Activated T-cell treated with anti-CD3 and anti-CD28 coated beads for 48 hours (primary cell): ENCODE measurements at places on chromosomes 2 and 18.

- no peak for DNase-seq
These were observed 57.8 kb upstream of the CCDC141 start for GRCh38 chr2:179107737-179108136.

DNA sequence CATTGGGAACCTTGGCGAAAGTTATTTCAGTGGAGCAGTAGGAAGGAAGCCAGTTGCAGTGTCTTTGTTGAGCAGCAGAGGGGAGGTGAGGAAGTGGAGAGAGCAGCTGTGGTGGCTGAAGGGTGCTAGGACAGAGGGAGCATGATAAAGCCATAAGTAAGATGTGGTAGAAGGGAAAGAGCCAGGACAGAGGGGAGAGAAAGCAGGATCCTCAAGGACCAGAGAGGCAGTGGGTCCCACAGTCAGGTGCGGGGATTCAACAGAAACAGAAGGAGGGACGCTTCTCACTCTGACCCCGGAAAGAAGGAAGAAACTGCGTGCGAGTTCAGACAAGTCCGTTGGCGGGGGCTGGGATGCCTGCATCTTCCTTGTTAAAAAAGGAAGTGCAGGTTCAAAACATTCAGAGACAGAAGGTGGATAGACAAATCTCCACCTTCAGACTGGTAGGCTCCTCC, at the start of gene CXCR2:
Gene CXCR2, plus strand, starts transcription at position 403 of the 455 bp plus-strand sequence. CDS start 8,774 bp downstream, outside the sequence.
- no peak for DNase-seq

- DNase-seq, result no peak
These were observed 23.7 kb upstream of the ROCK2 start for GRCh38 chr2:11368059-11368572.

GRCh38 chr2:237444071-237444470, 30.1 kb upstream of the COL6A3 start:
- DNase-seq, result no peak

- no peak for DNase-seq
These were observed 134.9 kb upstream of the ZFP36L2 start for GRCh38 chr2:43361286-43361685.

DNA sequence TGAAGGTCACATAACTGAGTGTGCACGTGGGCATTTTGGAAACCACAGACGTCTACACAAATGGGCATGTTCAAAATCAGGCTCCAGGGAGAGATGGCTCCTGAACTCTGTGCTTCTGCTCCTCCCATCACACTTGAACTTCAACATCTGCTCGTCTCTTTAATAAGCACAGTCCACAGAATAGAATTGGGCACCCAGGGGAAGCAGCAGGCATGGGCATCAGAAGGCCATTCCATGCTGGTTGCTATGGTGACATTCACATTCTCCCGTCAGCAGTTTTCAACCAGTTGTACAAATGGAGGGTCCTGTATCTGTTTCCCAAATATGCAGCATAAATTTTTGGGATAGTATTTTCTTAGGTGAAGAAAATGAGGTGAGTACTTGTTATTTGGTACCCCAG, 183.7 kb upstream of the COPS8 start:
- DNase-seq, result no peak

- DNase-seq, result no peak
These were observed 10.2 kb downstream of the RNF103 start for GRCh38 chr2:86613515-86613914.

DNA sequence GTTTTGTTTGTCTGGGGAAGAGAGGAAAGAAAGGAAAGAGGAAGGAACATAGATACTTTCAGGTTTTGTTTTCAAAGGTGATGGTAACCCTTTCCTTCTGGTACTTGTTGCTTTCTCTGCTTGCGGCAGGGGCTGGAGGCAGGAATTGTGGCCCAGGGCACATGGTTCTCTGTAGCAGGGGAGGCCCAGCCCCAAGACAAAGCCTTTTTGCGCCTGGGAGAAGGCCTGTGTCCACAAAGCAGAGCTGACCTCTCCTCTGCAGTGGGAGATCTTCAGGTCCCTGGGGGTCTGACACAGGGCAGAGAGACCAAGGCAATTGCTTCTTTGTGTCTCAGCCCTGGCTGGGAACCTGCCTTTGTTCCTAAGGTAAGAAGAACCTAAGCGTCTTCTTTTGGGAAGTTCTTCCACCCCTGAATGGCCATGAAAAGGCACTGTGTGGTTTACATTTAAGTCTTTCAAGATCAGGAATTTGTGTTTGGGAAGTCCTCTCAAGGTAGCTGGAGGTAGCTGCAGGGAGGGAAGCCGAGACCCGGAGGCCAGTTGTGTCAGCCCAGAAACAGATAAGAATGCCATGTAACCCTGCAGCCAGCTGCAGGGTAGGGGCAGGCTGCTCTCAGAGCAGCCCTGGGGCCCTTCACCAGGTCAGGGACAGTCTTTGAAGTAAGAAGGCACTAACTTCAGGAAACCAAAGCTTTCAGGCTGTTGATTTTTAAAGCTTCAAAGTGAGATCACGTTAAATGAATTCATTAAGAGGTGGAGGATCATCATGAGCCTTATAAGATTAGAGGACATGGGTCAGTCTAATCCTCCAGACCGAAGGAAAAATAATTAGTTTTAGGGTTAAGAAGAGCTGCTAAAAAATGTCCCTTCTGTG, 119.3 kb downstream of the STPG4 start:
- no peak for DNase-seq

- DNase-seq, result no peak
These were observed 2.3 kb downstream of the PKDCC start for GRCh38 chr2:42050010-42050702.
